Omental fat pad (tissue), 4 donors: ENCODE measurements at places on chromosomes 12 and 14. TPM values are rescaled to one million over a fixed set of nuclear protein-coding genes. Genes with fewer than 3 reads are reported as not detected.

DNA sequence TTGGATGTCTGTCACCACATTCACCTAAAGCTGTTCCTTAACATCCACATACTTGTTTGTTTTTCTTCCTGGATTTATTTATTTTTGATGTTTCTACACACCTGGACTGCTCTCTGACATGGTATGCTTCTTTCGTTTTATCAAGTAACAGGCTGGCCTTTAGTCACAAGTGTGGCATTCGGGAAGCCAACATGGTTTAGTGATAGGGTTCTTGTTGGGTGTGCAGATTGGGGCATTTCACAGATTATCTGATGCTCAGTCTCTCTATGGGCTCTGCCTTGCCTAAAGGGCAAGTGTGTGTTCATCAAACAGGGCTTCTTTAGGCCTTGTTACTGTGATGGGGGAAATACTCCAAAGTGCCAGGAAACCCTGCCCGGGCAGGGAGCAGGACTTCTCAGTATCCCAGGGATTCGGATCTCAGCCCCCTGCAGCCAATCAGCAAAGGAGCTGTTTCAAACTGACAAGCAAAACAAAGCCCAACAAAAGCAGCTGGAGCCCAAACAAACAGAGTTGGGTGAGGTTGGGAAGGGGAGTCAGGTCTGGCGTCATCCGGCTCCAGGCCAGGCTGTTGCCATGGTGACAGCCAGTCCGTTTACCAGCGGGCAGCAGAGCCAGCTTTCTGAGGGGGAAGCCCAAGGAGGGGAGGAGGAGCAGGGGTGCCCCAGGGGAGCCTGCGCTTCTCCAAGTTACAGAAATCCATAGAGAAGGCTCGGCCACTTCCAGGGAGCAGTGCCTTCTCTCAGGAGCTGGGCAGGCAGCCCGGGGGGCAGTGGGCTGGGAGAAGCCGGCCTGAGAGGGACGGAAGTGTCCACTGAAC lies 31.9 kb downstream of the FOS start:
- DNase-seq = peak; percentile 66

TAS2R10 gene
- not detected for total RNA-seq

- no peak for DNase-seq
These were observed 82.1 kb upstream of the FSCB start for GRCh38 chr14:44589180-44589579.

DNA sequence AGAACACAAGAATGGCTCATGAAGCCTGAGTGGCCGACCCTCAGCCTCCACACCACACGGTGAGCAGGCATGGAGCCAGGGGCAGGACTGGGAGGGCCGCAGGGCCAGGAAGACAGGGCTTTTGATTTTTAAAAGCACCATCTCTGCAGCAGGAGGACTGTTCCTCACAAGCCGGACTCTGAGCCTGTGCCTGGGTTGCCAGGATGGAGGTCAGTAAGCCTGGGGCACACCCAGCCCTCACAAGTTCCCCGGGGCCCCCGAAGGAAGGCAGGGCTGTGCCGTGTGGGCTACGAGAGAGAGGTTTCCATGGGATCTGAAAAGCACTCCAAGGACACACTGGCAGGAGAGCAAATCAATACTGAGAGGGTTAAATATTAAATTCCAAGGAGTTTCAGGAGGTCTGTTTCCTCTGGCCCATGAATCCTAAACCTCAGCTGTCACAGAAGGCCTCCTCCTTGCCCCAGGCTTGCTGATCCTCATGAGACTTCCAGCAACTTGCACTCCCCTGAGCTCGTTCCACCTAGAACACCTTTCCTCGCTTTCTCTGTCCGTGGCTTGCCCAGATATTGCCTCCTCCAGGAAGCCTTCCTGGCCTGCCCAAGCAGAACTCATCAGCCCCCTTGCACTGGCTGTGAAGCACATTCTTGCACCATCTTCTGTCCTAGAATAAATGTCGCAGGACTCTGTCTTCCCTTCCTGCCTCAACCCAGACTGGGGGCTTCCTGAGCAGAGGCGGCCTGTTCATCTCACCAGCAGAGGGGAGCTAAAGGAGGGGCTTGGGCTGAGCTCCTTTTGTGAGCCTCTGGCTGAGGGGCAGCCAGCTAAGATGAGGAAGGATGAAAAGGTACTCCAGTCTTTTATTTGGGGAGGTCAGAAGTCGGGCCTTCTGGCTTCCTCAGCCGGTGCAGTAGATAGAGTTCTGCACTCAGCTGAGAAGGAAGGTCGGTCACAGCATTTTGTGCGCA lies 64.6 kb downstream of the CCDC88C start:
- DNase-seq = no peak

GPN3 gene
- total RNA-seq = 14.7 TPM

PTPRB gene
- total RNA-seq = 59.2 TPM

DNA sequence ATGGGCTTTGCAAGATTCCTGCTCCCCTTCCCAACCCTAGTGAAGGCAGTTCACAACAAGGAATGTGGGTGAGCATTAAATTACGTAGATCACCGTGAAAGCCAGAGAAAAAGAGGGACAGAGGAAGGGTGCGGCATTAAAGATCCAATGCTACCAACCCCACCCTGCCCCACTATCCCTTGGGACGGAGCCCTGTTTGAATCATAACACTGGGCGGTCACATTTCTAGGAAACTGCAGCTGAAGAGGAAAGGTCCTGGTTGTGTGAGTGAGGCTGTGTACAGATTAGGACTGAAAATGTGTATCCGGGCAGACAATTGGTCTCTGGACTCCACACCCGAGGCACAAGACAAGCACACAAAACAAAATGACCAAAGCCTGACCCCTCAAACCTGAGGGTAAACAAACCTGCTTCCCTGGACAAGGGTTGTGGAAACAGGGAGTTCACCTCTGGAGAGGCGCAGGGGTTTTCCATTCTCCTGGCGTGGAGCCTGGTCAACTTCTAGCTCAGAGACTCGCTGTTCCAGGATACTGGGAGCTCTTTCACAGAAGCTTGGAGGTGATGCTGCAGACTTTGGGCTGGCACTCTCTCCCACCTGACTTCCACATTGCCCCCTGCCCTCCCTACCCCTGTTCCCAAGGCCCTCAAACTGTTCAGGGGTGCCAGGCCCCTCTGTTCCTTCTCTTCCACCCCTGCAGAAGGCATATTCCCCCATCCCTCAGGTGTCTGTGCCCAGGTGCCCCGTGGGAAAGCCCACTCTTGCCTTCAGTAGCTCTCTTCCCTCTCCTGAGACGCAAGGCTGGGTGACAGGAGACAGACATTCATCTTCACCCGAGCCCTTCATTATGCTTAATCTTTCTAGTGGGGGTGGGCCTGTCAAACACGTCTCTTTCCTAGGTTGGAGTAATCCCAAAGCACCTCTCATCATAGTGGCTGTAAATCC lies 16.5 kb downstream of the NINJ2 start:
- no peak for DNase-seq

DNA sequence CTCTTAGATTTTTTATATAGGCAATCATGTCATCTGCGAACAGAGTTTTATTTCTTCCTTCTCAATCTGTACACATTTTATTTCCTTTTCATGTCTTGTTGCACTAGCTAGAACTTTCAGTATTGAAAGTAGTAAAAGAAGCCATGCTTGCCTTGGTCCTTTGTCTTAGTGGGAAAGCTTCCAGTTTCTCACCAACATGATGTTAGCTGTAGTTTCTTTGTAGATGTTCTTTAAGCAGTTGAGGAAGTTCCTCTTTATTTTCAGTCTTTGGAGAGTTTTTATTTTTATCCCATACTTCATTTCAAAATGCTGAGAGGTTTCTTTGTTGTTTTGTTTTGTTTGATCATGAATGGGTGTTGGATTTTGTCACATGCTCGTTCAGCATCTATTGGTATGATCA lies 12.7 kb upstream of the RIMKLB start:
- DNase-seq = no peak

- no peak for DNase-seq
These were observed 44.0 kb downstream of the TRAFD1 start for GRCh38 chr12:112169161-112169872.

CLEC4C gene
- not detected for total RNA-seq

GRCh38 chr14:93976477-93977057 lies at the start of gene ASB2:
Gene ASB2, minus strand, starts transcription at chr14:93976570. Its CDS starts 12,031 bp downstream, at chr14:93964539.
- DNase-seq = no peak

- no peak for DNase-seq
These were observed 273.9 kb downstream of the ZFP36L1 start for GRCh38 chr14:68518761-68519670.

- DNase-seq = no peak
These were observed 9.9 kb downstream of the CALCOCO1 start for GRCh38 chr12:53717319-53717718.

- no peak for DNase-seq
These were observed 92.4 kb upstream of the TMEM260 start for GRCh38 chr14:56487090-56487667.

CCND2 gene
- 73.3 TPM for total RNA-seq

STYK1 gene
- not detected for total RNA-seq

DNA sequence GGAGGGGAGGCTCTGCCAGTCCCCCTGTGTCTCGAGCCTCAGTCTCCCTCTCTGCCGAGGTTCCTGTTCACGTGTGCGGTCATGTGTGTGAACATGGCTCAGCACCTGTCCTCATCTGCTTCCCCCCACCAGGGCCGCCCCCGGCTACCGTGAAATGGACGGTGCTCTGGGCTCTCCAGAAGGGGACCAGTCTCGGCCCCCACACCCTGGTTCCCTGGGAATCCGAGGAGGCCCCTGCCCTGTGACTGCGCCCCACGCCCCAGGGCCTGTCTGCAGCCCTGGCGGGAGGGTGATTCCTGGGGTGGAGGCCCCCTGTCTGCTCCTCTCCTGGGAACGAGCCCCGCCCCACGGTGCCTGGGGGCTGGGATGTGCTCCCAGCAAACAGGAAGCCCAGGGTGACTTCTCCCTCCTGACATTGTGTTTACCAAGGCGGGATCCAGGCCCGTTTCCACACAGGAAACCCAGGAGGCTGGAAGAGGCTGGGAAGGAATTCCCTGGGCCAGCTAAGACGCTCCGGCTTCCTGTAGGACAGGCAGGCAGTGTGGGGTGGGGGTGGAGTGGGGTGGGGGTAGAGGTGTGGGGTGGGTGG lies 46.6 kb downstream of the KIF26A start:
- no peak for DNase-seq

NDUFA12 gene
- 95.1 TPM for total RNA-seq

PTHLH gene
- total RNA-seq = 2.5 TPM

SPTB gene
- total RNA-seq = 3.5 TPM

- DNase-seq = no peak
These were observed 148.4 kb downstream of the ALG10B start for GRCh38 chr12:38465020-38465419.

- DNase-seq = no peak
These were observed 458.5 kb upstream of the FLRT2 start for GRCh38 chr14:85071447-85071846.

HRK gene
- total RNA-seq = 0.06 TPM

- DNase-seq = no peak
These were observed 753 bp downstream of the CSRNP2 start for GRCh38 chr12:51082561-51083125.

KRT6B gene
- total RNA-seq = 0.46 TPM

APOLD1 gene
- total RNA-seq = 96.4 TPM

DNA sequence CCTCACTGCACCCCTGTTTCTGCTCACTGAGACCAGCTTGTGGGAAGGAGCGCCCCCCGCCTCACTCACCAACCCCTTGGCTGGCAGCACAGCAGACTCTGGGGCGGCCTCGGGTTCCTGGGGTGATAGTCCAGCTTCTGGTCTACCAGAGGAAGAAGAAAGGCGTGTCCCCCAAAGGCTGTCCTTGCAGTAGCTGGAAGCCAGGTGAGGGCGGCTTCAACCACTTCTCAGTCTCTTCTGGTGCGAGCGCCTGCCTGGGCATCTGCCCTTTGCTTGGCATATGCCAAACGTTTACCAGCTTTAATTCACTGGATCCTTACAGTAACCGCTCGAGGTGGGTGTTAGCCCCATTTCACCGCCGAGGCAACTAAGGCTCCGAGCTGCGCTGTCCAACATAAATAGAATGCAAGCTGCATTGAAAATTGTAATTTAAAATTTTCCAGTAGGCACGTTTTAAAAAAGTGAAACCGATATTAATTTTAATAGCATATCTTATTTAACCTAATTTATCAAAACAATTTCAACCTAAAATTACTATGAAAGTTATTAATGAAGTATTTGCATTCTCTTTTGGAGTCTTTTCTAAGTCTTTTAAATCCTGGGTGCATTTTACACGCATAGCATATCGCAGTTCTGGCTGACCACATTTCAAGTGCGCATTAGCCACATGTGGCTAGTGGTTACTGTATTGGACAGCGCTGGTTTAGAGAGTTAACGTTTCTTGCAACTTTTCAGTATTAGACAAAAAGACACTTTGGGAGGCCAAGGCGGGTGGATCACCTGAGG lies 872 bp downstream of the FAM177A1 start:
- DNase-seq = no peak

- no peak for DNase-seq
These were observed at the start of gene KRT4 for GRCh38 chr12:52813885-52814709. Gene KRT4, minus strand, starts transcription at chr12:52814116. Its CDS starts 58 bp downstream, at chr12:52814058.

DNA sequence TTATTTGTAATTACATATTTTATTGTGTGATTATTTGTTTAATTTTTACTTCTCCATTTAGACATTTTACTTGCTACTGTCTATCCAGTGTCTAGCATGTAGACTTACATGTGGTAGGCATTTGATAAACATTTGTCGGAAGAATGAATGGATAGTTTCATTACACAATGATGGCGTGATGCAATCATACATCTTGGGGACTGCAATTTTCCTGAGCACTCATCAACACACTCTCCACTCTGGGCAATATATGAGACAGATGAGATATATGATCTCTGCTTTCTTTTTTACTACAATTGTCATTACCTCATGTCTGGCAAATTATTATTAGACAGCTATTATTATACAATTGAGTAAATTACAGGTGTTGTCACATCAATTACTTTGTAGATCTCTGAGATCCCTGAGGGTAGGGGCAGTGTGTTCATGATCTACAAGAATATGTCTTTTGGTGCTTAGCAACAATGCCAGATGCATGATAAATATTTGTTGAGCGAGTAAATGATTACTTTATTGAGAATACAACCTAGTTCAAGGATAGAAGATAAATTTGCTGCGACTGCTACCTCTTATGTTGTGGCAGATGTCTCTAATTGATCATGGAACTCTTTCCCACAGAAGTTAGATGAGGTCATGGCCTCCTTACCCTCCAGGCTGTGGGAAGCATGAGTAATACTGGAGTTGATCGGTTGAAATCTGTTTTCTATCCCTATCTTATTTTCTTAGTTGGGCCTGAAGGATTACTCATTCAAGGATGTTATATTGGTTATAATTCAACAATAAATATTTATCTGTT lies 416.0 kb downstream of the LRIG3 start:
- DNase-seq = no peak

- DNase-seq = no peak
These were observed 2.0 kb downstream of the PTHLH start for GRCh38 chr12:27970401-27971120.

DNM1L gene
- total RNA-seq = 44.7 TPM

GRCh38 chr14:61417141-61417540 lies 95.8 kb downstream of the PRKCH start:
- no peak for DNase-seq

GRCh38 chr14:95623195-95623594 lies 63.0 kb upstream of the TCL1B start:
- DNase-seq = no peak
